Muscle of leg (tissue), 16 donors: ENCODE measurements at places on chromosomes 7 and 10. TPM values are rescaled to one million over a fixed set of nuclear protein-coding genes. Genes with fewer than 3 reads are reported as not detected.

Gene PILRA
- 1.7 TPM for polyA plus RNA-seq

GRCh38 chr10:28180654-28181053 lies 122.2 kb downstream of the MPP7 start:
- DNase-seq: no peak

DNA sequence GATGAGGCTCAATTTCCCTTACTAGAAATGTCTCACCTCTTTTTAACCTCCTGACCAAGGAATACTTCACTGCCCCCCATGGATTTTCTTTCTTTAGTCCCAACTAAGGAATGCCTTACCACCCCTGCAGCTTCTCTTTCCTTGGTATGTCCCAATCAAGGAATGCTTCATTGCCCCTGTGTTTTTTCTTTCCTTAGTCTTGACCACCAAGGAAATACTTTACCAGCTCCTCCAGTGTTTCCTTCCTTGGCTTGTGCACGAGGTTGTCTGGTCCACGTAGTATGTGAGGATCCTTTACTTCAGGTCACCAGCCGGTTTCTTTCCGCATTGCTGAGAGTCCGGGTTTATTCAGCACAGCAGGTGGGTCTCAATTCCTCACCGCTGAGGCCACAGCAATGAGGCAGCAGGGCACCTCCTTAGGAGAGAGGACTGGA lies 59.3 kb downstream of the CYP2C9 start:
- DNase-seq: no peak

DNA sequence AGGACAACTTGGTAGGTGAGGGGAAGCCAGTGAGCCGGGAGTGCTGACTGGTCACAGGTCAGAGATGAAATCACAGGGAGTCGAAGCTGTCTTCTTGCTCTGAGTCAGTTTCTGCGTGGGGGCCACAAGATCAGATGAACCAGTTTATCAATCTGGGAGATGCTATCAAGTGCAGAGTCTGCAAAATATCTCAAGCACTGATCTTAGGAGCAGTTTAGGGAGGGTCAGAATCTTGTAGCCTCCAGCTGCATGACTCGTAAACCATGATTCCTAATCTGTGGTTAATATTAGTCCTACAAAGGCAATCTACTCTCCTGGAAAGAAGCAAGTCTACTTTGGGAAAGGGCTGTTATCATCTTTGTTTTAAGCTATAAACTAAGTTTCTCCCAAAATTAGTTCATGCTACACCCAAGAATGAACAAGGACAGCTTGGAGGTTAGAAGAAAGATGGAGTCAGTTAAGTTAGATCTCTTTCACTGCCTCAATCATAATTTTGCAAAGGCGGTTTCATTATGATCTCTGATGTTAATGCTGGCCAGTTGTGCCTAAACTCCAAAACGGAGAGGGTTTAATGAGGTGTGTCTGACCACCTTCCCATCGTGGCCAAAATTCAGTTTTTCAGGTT lies 8.4 kb upstream of the LMOD2 start:
- no peak for DNase-seq

DNA sequence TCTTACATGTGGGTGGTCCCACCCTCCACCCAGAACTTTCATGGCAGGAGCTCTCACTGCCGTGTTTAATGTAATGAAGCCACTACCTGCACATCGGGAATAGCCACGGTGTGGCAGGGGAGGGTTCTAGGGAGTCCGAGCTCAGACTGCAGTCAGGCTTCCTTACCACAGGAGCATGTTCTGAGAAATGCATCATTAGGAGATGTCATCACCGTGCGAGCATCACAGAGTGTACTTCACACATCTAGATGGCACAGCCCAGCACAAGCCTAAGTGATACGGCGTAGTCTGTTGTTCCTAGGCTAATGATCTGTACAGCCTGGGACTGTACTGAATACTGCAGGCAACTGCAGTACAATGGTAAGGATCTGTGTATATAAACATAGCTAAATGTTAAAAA lies 153.0 kb upstream of the LANCL2 start:
- DNase-seq: no peak

GRCh38 chr10:85611093-85611740 lies 755.4 kb downstream of the GRID1 start:
- no peak for DNase-seq

GRCh38 chr7:28157831-28158416 lies 22.7 kb downstream of the JAZF1 start:
- no peak for DNase-seq

Gene EIF5AL1
- 4.3 TPM for polyA plus RNA-seq

DNA sequence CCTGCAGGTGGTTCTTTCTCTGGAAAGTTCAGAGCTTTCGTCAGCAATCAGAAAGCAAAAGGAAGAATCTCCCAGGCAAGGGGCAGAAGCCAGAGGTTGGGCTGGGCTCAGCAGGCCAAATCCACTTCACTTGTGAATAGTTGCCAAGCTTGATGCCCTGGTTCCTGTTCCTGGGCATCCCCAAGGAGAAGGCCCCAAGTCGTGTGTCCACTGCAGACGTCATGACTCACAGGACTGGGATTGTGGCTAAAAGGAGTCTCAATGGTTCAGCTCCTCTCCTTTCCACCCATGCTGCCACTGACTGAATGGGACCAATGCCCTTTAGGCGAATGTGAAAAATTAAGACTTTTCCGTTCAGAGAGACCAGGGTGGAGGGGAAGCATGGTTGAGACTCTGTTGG lies 38.6 kb upstream of the TRIM8 start:
- DNase-seq: no peak

Gene HOXA4
- 26.2 TPM for polyA plus RNA-seq

DNA sequence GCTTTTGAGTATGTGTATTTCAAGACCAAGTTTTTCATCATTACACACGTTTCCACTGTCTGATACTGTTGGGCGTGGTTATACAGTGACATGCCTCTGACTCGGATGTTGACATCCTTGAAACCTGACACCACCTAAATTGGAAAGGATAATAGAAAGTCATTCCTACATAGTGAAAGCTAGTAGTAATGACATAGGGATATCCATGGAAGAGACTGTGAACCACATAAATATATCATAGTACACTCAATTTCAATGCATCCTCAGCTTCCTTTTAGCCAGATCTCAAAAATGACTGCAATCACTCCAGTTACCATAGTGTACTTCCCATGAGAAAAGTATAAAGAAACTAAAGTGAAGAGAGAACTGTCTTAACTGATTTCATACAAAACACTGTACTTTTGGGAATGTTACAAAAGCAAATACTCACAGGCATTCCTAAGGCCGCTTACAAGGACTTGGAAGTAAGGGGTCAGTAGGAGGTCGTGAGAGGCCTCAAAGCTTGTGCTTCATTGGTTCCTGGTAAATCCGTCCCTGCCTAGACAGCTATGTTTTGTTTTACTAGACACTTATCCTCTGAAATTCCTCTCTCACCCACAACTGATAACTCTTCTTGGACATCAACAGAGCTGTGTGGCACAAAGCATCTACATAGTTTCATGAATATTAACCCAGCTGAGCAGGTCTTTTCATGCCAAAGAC lies 71.8 kb upstream of the VWDE start:
- peak; percentile 68 for DNase-seq

DNA sequence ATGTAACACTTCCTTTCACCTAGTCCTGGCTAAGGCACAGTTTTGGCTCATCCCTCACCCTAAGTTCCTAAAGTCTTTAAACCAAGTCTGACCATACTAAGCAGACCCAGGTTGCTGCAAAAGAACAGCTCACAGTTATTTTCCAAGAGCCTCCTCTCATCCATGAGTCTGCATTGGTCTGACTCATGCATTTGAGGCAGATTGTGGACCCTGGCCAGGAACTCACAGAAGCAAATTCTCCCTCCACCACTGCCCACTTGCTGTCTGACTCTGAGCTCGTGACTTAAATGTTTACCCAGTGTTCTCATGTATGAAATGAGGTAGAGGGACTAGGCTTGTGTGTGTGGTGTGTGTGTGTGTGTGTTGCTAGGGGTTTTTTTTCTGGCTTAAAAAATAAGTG lies 1272.8 kb downstream of the TYW1 start:
- peak; percentile 61 for DNase-seq

Gene ASB13
- 12.2 TPM for polyA plus RNA-seq
